ENCODE measurements at places on chromosomes 16 and 17.

- DNase-seq, result no peak
Measured at GRCh38 chr17:40448213-40448638, 5.0 kb downstream of the IGFBP4 start.

DNA sequence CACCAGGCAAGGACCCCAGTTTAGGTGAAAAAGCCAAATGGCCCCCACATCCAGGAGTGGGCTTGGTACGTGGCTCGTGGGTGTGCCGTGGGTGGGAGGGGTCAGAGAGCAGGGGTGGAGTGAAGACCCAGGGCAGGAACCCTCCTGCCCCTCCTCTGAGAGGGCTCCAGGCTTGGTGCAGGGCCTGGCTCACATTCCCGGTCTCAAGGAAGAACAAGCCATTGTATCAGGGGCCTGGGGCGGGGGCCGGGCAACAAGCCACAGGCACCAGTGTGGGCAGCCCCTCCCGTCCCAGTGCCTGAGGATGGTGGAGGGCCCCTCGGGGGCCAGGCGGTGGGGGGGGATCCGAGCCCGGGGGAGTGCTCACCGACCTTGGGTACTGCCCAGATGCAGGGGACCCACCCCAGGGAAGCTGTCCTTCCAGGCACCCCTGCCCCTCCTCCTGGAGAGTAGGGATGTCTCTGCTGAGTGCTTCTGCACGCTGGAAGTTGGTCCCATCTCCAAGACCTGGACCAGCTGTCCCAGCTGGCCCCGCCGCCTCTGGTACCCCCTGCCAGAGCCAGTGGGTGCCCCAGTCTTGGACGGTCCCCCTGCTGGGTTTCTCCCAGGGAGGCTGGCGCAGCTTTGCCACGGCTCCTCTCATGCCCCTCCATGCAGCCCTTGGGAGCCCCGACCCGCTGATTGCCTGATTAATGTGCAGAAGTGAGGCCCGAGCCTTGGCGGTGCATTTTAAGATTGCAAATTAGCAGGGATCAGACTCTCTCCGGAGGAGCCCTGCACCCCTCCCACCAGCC, 83.7 kb downstream of the RTN4RL1 start:
- DNase-seq, result no peak

GRCh38 chr17:57862694-57863667, 13.1 kb upstream of the MRPS23 start:
- no peak for DNase-seq

- DNase-seq, result peak; percentile 30
Measured at GRCh38 chr17:1714980-1715802, 5.0 kb upstream of the TLCD2 start.

DNA sequence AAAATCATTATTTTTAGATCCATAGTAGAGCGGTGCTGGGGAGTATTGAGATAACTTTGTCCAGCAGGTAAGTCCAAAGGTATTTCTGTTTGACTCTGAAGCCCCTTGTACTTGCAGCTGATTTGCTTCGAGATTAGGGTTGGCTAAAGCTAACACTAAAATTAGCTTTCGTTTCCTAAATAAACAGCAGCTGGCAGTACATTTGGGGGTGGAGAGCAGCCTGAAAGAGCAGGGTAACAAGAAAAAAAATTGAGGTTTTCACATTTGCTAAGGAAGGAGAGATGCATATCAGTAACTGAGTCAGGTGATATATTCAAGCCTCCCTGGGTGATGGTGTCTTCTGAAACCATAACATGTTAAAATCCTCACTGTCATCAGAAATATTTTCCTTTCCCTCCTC, 37.4 kb upstream of the TMC5 start:
- DNase-seq, result no peak

DNA sequence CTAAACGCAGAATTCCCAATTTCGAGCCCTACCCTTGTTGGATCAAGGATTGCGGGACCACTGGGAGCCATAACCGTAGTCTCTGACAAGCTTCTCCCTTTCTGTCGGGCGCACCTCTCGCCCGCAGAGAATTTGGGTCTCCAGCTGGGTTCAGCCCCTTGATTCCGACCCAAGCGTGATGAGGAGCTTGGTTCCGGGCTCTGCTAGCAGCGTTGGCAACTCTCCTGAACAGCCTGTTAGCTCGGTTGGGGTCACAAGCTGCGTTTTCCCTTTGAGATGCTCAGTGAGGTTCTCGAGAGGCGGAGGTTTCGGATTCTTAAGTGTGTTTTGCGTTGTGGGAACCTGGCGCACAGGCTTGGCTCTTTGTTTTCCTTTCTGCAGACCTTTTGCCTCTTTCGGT, 655 bp downstream of the ATXN1L start:
- no peak for DNase-seq

DNA sequence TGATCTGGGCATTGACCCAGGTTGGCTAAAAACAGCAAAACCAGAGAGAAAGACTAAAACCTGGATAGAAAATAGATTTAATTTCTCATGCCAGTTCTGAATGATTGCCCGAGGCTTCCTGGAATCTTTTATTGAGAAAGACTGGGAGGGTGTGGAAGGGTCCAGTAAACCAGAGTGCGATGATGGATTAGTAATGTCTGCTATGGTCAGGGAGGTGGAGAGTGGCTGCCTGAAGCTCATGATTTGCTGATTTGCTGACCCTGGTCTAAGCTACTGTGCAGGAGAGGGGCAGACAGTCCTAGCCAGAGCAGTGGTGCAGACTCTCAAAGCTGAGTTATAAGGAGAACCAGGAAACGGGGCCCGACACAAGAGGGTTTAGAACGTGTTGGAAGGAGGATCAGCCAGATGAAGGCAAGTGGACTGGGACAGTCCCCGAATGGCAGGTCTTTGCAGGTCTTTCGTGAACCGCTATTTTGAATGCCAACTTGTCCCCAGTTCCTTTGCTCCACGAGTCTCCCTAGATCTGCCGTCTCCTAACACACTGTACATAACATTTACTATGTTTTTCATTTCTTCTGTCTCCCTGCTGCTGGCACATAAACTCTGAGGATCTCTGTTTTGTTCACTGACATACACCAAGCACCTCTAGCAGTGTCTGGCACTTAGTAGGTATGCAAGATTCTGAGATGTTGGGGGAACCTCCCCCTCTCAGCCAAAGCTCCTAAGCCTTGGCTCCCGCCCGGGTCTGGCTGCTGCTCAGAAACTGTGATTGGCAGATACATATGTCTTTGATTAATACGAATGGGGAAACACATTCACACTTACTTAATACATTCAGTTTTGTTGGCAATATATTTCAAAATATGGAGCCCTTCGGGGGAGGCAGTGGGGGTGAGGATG, 237.3 kb upstream of the TNRC6C start:
- DNase-seq, result no peak

GRCh38 chr16:27446721-27447120, 44.7 kb downstream of the IL21R start:
- peak; percentile 66 for DNase-seq

- no peak for DNase-seq
Measured at GRCh38 chr17:2042933-2043332, 1.1 kb downstream of the OVCA2 start.

- no peak for DNase-seq
Measured at GRCh38 chr17:9435165-9435564, 140.5 kb downstream of the STX8 start.

DNA sequence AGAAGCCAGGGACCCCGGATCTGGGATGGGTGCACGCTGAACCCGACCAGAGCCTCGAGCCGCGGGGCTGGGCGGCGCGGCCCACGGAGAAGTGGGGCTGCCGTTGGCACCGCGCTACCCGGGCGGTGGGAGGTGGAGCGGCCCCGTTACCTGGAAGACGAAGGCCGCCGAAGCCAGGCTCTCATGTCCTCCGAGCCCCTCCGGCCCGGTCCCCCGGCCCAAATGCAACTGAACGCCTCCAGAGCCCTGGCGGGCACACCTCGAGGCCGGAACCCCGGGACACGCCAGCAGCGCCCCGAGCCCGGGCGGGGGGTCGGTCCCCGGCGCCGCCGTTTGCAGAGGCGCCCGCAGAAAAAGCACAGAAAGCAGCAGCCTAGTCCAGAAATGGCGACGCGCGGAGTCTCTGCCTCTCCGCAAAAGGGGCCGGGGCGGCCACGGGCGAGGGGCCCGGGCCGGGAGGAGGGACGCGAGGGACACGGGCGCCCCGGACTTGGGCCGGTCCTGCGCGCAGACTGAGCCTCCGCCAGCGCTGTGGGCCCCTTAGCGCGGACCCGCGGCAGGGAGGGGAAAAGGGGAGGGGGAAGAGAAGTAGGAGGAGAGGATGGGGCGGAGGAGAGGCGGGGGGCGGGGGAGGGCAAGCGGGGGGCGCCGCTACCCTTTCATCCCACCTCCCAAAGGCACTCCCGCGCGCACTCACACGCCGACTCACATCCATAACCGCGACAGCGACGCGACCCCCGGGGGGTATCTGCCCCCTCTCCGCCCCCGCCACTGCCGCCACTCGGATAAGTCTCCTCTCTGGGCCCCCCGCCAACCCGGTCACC, 1.4 kb downstream of the AXIN2 start:
- no peak for DNase-seq

DNA sequence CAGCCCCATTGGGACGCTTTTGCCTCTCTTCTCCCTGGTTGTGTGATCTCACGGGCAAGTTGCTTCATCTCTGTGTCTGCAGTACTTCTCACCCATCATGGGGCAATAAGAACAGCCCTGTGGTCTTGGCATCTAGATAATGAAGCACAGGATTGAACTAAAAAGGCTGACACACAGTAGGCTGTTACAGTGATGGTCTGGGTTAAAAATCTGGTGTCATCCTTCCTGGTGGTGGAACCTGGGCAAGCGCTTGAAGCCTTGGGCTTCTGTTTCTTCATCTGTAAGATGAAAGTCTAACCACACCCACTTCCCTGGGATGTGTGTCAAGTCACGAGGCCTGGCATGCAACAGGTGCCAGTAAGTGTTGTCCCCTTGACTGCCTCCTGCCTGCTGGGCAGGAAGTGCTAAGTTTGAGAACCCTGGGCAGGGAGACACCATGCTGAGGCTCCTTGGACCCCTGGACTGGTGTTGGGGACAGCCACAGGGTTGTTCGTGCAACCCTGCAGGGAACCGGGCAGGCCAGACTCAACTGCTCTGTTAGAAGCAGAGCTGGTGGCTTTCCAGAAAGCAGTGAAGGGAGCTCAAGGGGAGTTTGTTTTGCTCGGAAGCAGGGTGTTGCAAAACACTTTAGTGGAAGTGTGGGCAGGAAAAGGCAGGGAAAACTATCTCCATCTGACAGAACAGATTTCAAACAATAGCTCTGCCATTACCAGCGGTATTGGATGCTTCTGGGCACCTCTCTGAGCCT, 5.9 kb upstream of the MAP2K3 start:
- DNase-seq, result peak; percentile 35

- DNase-seq, result peak; percentile 48
Measured at GRCh38 chr17:3964203-3965117, at the start of gene ATP2A3. Gene ATP2A3, minus strand, starts transcription at chr17:3964437. Its CDS starts 146 bp downstream, at chr17:3964291.

- no peak for DNase-seq
Measured at GRCh38 chr16:27112093-27112811, 45.5 kb downstream of the C16orf82 start.

GRCh38 chr16:2236337-2237101, at the start of gene DNASE1L2:
Gene DNASE1L2, plus strand, starts transcription at chr16:2236444. Its CDS starts 373 bp downstream, at chr16:2236817.
- no peak for DNase-seq

DNA sequence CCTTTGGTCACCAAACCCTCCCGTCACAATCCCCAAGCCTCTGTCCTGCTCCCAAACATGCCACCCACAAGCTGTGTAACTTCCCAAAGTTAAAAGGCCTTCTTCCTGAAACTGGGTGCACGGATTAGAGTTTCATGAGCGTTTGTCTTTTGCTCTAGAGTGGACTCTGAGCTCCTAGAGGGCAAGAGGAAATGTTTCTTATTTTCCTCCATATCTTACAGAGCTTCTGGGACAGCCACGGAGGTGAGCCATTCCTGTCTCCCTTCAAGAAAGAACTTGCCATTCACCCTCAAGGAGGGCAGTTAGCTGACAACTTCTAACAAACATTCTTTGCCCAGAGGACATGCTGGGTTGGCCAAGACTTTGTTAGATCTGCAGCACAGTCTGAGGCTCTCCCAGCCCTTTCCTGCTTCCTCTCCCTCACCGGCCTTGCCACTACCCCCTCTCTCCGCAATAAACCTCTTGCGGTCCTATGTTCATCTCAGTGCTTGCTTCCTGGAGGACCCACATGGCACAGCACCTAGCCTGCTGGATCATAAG, 2.6 kb upstream of the MYCBPAP start:
- DNase-seq, result no peak

DNA sequence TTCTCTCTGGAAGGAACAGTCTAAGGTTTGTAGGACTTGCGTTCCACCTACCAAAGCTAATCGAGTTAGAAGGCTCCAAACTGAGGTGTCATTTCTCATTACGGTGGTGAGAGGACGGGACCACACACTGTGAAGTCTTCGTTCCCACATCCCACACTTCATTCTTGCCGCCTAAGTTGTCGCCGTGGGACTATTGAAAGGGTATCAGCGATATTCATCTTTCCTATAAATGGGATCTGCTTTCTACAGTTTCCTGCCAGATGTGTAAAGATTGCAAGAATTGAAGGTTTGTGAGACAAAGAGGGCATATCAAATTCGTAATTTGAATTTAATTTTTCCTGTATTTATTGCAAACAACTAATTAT, 608 bp upstream of the TRIM37 start:
- no peak for DNase-seq

GRCh38 chr17:72417627-72418026, 296.8 kb downstream of the SOX9 start:
- DNase-seq, result no peak

- DNase-seq, result no peak
Measured at GRCh38 chr17:65261152-65261551, 124.0 kb downstream of the RGS9 start.

DNA sequence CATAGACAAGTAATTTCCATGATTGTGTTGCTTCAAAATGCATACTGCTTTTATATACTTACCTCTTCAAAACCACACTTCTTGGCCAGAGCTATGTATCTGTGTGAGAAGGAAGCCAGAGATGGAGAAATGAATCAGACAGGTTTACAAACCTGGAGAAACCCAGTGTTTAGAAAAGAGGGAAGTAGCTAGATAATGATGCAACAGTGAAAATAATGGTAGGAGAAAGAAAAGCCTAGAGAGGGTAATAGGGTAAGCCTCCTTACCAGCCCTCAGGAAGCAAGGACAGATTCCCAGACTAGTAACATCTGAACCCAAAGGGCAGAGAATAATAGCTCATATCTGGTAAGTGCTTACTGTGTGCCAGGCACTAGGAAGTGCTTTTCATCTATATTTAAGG, 250.3 kb upstream of the CDH11 start:
- no peak for DNase-seq

DNA sequence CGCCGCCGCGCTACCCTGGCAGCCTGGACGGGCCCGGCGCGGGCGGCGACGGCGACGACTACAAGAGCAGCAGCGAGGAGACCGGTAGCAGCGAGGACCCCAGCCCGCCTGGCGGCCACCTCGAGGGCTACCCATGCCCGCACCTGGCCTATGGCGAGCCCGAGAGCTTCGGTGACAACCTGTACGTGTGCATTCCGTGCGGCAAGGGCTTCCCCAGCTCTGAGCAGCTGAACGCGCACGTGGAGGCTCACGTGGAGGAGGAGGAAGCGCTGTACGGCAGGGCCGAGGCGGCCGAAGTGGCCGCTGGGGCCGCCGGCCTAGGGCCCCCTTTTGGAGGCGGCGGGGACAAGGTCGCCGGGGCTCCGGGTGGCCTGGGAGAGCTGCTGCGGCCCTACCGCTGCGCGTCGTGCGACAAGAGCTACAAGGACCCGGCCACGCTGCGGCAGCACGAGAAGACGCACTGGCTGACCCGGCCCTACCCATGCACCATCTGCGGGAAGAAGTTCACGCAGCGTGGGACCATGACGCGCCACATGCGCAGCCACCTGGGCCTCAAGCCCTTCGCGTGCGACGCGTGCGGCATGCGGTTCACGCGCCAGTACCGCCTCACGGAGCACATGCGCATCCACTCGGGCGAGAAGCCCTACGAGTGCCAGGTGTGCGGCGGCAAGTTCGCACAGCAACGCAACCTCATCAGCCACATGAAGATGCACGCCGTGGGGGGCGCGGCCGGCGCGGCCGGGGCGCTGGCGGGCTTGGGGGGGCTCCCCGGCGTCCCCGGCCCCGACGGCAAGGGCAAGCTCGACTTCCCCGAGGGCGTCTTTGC, 3.1 kb downstream of the HIC1 start:
- no peak for DNase-seq

All from stimulated activated CD4-positive, alpha-beta T cell treated with anti-CD3 and anti-CD28 coated beads, Interleukin-2, amount 100 ng/mL, for 4 hours (primary cell).